Stimulated activated CD8-positive, alpha-beta memory T cell treated with anti-CD3 and anti-CD28 coated beads, Interleukin-7, amount 100 ng/mL, for 1 hour (primary cell): ENCODE measurements at places on chromosomes 11 and 22.

DNA sequence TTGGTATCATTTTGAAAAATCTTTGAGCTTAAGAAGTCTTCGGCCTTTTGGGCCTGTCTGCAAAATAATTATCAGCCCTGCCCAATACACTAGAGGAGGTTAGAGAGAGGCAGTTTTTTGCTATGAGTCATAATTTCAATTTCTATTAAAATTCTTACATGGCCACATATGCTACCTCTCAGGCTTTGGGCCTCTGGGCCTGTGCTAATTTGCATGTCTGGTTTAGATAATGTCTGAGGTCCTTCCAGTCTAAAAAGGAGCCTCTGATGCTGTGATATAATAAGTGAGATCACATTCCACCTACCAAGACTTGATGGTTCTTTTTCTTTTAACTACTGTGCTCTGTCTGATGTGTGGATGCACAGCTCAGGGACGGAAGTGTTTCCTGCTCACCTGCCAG lies 70.8 kb downstream of the KCNJ1 start:
- no peak for DNase-seq

GRCh38 chr22:35651085-35651484 lies 2.8 kb downstream of the APOL6 start:
- no peak for DNase-seq

DNA sequence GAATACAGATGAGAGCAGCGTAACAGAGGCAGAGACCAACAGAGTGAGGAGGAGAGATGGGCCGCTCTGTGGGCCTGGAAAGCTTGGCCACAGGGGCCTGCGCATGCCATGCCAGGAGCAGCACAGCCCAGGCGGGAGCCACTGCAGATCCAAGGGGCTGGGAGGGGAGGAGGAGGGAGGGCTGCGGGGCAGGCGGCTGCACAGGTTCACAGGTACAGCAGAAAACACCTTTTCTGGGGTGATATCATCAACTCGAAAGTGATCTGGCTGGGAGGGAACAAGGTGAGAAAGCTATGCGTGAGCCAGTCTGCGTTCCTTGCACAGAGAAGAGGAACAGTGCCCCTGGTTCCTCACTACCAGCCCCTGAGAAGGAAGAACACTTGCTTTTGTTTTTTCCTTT lies 14.8 kb downstream of the VPS37C start:
- no peak for DNase-seq

GRCh38 chr11:34682825-34683224 lies 61.9 kb downstream of the EHF start:
- no peak for DNase-seq

- DNase-seq: no peak
Observed at GRCh38 chr11:18100926-18101656, 4.8 kb downstream of the SAAL1 start.

DNA sequence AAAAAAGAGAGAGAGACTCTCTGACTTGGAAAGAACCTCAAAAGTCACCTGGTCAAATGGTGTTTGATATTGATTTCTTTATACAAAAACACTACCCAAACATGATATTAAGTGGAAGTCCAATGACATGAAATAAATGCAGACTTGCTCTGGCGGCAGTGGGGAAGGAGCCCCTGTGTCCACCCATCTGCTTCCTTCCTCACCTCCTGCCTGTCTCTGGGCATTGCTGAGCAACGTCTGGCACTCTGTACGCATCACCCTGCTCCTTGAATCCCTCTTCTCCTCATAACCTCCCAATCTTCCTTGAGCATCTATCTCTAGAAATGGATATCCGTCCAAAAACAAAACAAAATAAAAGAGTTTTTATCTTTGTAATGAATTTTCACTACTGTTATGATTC lies 39.9 kb upstream of the GRAMD1B start:
- no peak for DNase-seq

- no peak for DNase-seq
Observed at GRCh38 chr11:65997286-65997685, 4.7 kb downstream of the EIF1AD start.

- DNase-seq: no peak
Observed at GRCh38 chr11:113436672-113437252, 38.4 kb downstream of the DRD2 start.

GRCh38 chr11:64334764-64335735 lies 5.0 kb upstream of the CCDC88B start:
- DNase-seq: no peak

DNA sequence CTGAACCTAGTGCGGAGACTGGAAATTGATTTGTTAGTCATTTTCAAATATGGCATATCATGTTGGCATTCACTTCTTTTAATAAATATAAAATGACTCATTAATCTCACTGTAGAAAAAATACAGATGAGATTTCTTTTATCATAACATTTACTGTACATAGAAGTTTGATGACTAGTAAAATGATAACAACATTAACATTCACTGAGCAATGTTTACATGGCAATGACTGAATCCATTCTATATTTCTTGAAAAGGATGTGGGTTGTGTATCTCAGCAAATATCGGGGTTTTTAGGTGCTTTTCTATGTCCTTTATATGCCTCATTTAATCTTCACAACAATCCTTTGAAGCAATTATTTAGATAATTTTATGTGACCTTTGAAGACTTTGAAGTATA lies 920.9 kb upstream of the FAT3 start:
- DNase-seq: no peak

DNA sequence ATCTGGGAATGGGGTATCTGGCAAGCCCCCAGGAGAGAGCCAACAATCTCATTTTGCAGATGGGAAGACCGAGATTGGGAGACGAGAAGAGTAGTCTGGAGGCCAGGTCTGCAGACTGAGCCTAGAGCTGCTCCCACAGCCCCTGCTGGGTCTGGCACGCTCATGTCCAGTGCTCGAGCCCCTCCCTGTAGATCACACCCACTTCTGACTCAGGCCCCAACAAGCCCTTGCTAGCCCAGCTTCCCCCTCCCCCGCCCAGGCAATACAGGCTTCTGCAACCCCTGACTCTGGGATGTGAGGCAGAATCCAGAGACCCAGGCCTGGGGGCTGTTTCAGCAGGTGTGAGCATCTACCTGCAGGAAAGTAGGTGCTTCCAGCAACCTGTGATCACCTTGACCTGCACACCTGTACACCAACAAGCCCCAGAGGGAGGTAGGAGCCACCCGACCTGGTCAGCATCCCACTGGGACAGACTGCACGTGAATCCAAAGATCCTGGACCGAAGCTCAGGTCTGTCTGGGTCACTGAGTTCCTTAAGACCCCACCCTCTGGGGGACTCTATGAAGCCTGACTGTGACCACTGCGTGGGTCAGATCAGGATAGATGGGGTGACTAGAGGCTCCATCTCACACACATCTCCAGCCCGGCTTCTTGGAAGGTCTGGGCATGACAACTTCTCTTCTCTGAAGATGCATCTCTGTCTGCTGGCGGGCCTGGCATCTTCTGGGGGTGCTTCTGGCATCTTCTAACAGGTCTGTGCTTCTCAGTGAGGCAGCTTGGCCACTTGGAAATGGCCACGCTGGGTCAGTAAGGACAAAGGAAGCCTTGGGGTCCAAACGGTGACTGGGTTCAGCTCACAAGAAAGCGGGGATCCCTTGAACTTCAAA lies 29.3 kb downstream of the LINC01488 start:
- DNase-seq: no peak

GRCh38 chr11:46210856-46211255 lies 66.6 kb upstream of the CREB3L1 start:
- no peak for DNase-seq

DNA sequence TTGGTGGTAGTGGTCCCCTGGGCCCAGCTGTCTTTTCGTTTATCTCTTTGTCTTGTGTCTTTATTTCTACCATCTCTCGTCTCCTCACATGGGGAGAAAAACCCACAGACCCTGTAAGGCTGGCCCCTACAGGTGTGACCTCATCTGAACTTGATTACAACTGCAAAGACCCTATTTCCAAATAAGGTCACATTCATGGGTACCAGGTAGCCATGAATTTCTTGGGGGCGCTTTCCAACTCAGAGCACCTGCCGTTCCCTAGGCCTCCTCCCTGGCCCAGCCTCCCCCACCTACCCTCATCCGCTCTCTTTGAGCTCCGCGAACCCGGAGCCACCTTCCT lies 14.0 kb upstream of the RRP7A start:
- no peak for DNase-seq

- DNase-seq: no peak
Observed at GRCh38 chr11:1206391-1207271, 16.2 kb upstream of the MUC5B start.

DNA sequence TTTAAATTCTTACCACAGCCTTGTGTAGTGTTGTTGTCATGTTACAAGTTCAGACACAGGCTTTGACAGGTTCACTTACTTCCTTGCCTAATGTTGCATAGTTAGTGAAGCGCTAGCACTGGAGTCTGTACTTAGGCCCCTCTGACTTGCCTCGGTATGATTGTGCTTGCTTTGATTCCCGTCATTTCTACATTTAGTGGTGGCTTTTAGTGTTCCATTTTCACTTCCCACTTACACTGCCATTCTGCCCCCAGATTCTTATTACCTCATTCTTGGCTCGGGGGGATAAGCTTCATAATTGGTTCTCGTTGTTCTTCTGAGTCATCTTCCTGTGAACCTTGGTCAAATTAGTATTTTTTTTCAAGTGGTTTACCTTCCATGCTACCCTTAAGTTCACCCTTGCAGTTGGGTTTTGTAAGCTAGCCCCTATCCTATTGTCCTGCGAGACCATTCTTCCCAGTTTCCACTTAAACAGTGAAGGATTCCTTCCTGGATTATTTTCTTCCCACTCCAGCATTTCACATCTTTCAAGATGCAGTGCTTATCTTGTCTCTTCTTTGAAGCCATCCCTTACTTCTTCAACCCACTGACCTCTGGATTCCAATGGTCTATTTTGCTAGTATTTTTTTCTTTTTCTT lies 68.7 kb downstream of the DDX10 start:
- DNase-seq: no peak

GRCh38 chr11:99841885-99842284 lies 821.1 kb downstream of the CNTN5 start:
- no peak for DNase-seq

DNA sequence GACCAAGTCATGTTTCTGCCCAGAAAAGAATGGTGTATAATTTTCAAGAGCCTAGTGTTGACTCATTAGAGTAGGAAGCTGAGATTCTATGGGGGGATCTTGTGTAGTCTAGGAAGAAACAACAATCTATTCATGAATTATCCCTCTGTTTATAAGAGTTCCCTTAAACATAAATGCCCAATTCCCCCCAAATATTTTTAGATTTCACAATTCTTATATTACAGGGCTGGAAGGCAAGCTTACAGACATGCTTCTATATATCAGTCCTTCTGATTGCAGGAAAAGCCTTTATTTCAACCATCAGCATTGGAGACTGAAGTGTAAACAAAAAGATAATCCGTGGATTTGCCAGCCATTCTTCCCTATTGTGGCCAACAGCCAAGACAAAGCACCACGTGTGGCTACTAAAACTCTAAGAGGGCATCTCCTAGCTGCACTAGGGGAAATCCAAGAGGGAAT lies 71.4 kb downstream of the NAT10 start:
- no peak for DNase-seq

DNA sequence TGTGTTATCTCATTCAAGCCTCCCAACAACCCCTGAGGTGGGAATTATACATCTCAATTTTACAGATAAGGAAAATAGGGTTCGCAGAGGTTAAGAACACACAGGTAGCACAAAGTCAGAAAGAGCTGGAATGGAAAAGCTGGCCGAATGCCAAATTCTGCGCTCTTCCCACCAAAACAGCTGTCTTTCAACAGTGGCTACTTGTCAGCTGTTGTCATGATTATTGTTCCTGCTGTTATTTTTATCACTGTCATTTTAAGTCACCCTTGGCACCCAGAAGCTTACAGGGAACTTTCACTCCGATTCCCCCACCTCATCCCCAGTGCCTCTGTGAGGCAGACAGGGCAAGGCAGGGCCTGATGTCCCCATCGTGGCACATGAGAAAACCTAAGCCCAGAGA lies 74.5 kb upstream of the CSNK2A3 start:
- DNase-seq: no peak

DNA sequence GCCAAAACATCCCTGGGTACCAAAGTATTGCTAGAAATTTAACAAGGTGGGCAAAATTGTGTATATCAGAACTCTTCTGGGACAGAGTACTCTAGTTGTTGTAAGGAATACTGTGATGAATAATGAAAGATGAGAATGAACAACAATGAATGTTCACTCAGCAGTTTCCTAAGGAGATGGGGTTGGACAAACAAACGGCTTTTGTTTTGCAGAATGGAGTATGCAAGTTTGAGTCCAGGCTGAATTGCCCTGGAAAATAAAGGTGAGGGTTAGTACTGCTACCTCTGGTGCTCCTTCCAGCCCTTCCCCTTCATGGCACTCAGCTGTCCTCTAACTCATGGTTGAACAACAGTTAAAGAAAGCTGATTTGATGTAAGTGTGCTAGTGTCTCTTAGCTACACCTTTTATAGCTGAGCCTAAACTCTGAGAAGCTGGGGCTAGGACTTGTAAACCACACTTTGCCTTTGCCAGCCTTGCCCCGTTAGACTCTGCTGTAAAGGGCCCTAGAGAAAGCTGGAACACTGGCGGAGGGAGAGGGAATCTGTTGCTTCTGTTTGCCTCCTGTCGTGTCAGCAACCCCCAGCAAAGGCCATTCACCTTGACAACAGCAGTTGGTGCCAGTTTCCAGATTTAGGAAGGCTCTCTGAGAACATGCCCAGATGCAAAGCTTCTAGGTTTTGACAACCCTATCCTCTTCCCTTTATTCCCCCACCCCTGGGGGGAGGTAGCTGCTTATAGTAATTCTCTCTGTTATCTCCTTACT lies 41.2 kb upstream of the POLD3 start:
- DNase-seq: no peak

DNA sequence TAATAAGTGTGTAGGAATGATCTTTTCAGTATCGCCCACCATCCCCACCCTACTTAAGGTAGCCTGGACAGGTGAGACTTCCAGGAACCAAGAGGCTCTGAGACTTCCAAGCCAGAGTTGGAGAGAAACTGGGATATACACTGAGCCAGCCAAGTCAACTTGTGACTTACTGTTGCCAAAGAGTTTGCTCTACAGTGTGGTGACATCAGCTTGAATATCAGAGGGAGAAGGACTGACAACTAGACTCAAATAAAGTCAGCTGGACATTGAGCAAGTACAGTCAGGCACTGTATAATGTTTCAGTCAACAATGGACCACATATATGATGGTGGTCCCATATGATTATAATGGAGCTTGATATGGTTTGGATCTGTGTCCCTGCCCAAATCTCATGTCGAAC lies 1.2 kb upstream of the MMP10 start:
- DNase-seq: no peak

GRCh38 chr11:832529-833113 lies at the start of gene CD151:
Gene CD151 (plus strand): TSS chr11:832952. CDS start chr11:836070, 3,118 bp downstream.
- no peak for DNase-seq

GRCh38 chr11:48050304-48050703 lies 69.9 kb downstream of the PTPRJ start:
- DNase-seq: no peak

DNA sequence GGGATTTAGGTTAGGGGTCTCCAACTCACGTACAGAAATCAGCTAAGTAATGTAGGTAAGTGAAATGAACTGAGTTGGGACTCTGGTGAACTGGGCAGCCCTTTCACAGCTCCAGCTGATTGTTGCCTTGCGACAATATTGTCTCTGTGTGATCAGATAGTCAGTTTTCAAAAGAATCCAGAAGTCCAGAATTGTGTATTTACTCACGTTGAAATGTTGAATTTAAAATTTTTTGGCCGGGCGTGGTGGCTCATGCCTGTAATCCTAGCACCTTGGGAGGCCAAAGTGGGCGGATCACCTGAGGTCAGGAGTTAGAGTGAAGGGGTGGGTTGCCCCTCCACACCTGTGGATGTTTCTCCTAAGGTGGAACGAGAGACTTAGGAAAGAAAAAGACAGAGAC lies 18.8 kb upstream of the WDR74 start:
- no peak for DNase-seq
